Activated CD8-positive, alpha-beta T cell treated with anti-CD3 and anti-CD28 coated beads for 36 hours (primary cell): ENCODE measurements at places on chromosomes 16 and 17. TPM values are rescaled to one million over a fixed set of nuclear protein-coding genes. Genes with fewer than 3 reads are reported as not detected.

- no peaks in the 10 kb centered on the region for H3K36me3 ChIP-seq
- DNase-seq: no peak
- no peaks in the 10 kb centered on the region for H3K4me1 ChIP-seq
- H3K4me3 ChIP-seq: no peak overlapping the region
- peaks cover 27% of the 10 kb centered on the region for H3K27me3 ChIP-seq
Measured at GRCh38 chr16:87060034-87060986, 256.9 kb downstream of the C16orf95 start.

DNA sequence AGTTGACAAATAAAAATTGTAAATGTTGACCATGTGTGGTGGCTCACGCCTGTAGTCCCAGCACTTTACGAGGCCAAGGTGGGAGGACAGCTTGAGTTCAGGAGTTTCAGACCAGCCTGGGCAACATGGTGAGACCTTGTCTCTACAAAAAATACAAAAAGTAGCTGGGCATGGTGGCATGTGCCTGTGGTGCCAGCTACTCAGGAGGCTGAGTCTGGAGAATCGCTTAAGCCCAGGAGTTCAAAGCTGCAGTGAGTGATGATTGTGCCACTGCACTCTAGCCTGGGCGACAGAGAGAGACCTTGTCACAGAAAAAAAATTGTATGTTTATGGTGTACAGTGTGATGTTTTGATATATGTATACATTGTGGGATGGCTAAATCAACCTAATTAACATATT is 119.6 kb downstream of the NPIPB5 start:
- H3K4me3 ChIP-seq: no peak overlapping the region
- H3K4me1 ChIP-seq: no peaks in the 10 kb centered on the region
- no peak overlapping the region for H3K27ac ChIP-seq
- H3K36me3 ChIP-seq: no peaks in the 10 kb centered on the region
- DNase-seq: no peak

DNA sequence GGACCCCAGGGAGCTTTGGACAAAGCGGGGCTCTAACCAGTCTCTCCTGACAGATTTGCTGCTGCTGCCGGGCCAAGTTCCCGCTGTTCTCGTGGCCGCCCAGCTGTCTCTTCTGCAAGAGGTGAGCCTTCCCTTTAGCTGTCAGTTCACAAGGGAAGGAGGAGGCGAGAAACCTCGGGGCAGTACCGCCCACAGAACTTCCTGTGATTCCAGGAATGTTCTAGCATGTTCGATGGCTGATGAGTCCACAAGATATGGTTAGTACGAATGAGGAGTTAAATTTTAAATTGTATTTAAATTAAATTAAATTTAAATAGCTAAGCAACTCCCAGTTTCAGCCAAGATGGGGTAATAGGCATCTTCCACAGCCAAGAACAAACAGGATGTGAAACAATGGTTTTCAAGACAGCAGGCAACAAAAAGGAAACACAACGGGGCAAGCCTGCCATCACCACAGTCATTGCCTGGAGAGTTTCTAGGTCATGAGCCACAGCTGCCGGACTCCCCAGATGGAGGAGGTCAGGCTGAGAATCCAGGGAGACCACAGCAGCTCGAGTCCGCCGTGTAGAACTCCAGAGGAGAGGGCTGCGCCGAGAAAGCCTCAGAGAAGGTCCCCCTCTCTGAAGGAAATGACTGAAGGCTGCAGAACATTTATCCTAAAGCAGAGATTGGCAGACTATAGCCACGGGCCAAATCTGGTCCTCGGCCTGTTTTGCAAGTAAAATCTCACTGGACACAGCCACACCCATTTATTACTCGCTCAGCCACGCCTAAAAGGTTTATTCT is 9.5 kb upstream of the TCF25 start:
- H3K36me3 ChIP-seq: peaks cover 7% of the 10 kb centered on the region
- H3K27ac ChIP-seq: peak overlapping the region; percentile 64
- H3K4me1 ChIP-seq: peaks cover 31% of the 10 kb centered on the region
- H3K27me3 ChIP-seq: no peaks in the 10 kb centered on the region
- H3K4me3 ChIP-seq: peak overlapping the region; percentile 27
- DNase-seq: peak; percentile 52

DNA sequence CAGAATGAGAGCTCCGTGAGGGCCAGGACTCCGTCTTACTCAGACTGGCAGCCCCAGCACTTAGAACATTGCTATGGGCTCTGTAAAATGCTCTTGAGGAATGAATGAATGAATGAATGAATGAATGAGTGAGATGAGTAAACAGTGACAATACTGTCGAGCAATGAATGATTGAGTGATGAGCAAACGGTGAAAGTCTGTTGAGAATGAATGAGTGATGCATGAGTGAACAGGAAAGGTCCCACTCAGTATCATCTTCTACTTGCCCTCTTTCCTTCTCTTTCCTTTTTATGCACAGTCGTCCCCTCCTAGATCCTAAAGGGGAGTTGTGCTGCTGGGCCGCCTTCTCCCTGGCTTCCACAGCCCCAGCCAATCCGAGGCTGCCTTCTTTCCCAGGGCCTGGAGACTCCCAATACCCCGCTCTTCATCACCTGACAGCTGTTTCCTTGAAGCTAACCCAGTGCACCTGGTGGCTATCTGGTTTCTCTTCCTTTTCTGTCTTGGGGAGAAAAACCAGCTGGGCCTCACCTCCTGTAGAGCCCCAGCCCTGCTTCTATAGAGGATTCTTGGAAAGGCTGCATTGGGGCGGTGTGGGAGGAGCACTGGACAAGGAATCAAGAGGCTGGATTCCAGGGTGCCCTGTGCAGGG is 32.7 kb upstream of the CACNG1 start:
- H3K36me3 ChIP-seq: no peaks in the 10 kb centered on the region
- no peak overlapping the region for H3K4me3 ChIP-seq
- no peak overlapping the region for H3K27ac ChIP-seq
- no peak for DNase-seq

LGALS9B gene
- total RNA-seq: not detected

CDK5R1 gene
- total RNA-seq: 10.2 TPM

- H3K36me3 ChIP-seq: no peaks in the 10 kb centered on the region
- H3K4me3 ChIP-seq: peak overlapping the region; percentile 31
- no peak for DNase-seq
- peaks cover 5% of the 10 kb centered on the region for H3K4me1 ChIP-seq
- no peak overlapping the region for H3K27ac ChIP-seq
Measured at GRCh38 chr16:24609417-24609739, 70.0 kb downstream of the RBBP6 start.

- H3K27ac ChIP-seq: peak overlapping the region; percentile 99
- H3K27me3 ChIP-seq: no peaks in the 10 kb centered on the region
- H3K4me3 ChIP-seq: peak overlapping the region; percentile 90
- H3K4me1 ChIP-seq: peaks cover 52% of the 10 kb centered on the region
- peaks cover 30% of the 10 kb centered on the region for H3K36me3 ChIP-seq
Measured at GRCh38 chr16:68265078-68265920, 973 bp downstream of the SLC7A6 start.

DNA sequence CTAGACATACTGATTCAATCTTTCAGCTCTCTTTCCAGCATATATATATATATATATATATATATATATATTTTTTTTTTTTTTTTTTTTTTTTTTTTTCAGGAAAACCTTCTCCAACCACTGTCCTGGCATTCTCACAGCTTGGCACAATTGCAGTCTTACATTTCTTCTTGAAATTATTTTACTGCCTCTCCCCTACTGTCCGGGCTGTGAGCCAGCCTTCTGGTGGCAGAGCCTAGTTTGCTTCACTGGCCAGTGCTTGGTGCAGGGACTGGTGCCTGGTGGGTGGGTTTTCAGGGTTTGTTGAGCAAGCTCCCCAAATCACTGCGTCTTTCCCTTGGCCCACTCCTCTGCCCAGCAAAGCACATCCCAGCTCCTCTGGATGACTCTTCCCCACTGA is 28.5 kb downstream of the PRSS54 start:
- no peak for DNase-seq
- H3K27ac ChIP-seq: no peak overlapping the region
- no peaks in the 10 kb centered on the region for H3K27me3 ChIP-seq
- peaks cover 4% of the 10 kb centered on the region for H3K4me1 ChIP-seq

DHODH gene
- total RNA-seq: 26.5 TPM

DNA sequence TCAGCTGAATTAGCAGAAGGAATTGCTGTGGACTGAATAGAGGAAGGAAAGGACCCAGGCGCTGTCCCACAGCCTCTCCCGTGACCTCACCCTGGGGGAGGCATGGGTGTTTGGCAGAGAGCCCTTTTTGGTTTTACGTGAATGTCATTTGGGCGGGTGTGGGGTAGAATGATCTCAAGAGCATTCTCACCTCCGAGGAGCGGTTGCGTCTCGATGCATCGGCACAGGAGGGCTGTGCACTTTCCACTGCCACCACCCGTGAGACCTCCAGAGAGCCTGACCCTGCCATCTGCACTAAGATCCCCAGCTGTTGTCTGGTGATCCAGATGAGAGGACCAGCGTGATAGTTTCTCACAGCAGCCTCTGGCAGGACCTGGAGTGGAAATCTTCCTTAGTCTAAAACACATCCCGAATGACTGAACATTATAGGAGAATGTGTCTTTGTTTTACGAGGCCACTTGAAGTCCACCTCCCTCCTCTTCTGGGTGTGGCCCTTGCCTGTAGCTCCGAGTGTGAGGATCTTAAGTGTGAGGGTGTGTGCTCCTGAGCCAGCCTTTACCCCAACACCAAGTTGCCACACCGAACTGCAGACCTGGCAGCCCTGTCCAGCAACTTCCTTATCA is 29.3 kb downstream of the FOXK2 start:
- peak overlapping the region; percentile 42 for H3K27ac ChIP-seq
- peak; percentile 28 for DNase-seq
- H3K4me3 ChIP-seq: no peak overlapping the region
- no peaks in the 10 kb centered on the region for H3K27me3 ChIP-seq
- peaks cover 46% of the 10 kb centered on the region for H3K4me1 ChIP-seq

DNA sequence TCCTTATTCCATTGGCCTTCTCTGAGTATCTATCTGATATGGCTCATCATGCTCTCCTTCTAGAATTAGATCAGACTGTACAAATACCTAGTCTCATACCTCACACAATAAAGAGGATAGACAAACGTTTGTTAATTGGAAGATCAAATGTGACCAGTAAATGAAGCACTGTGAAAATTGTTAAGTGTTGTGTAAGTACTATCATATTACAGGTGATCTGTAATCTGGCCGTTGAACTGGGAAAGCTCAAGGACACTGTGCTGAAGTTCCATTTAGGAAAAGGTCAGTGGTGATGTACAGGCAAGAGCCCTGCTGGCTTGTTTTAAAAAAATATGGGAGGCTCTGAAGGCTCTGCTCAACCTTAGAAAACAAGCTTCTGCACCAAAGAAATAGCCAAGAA is 38.5 kb upstream of the CORO6 start:
- no peak overlapping the region for H3K4me3 ChIP-seq
- no peaks in the 10 kb centered on the region for H3K27me3 ChIP-seq
- peaks cover 29% of the 10 kb centered on the region for H3K4me1 ChIP-seq
- no peak for DNase-seq
- H3K27ac ChIP-seq: peak overlapping the region; percentile 4
- H3K36me3 ChIP-seq: peaks cover 38% of the 10 kb centered on the region

GRCh38 chr17:9071016-9071415 is 49.7 kb downstream of the NTN1 start:
- no peak overlapping the region for H3K4me3 ChIP-seq
- H3K27me3 ChIP-seq: peaks cover 8% of the 10 kb centered on the region
- no peaks in the 10 kb centered on the region for H3K36me3 ChIP-seq
- H3K27ac ChIP-seq: no peak overlapping the region
- H3K4me1 ChIP-seq: no peaks in the 10 kb centered on the region

DNA sequence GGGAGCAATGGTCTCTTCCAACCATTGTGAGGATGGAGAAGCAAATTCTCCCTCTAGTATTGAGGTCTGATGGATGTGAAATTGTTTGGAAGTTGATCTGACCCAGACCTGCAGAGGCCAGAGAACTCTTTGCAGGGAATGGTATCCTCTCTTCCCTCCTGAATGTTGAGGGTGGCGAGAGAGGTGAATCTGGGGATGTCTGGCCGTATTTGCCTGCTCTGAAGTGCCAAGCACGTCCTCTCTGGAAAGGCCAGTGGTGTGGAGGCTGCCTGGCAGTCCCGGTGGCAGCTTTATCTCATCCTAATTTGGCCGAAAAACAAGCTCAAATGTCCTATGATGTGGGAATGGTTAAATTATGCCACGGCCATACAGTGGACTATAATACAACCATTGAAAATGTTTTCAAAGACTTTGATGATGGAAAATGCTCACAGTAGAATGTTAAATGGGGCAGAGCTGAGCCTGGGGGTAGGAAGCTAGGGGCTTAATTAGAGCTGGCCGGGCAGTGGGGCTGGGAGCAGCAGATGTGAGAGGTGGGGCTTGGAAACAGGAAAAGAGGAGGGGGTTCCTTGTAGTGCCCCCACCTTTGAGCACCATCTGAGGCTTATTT is 30.8 kb downstream of the WSCD1 start:
- H3K36me3 ChIP-seq: no peaks in the 10 kb centered on the region
- peaks cover 3% of the 10 kb centered on the region for H3K27me3 ChIP-seq
- no peak overlapping the region for H3K4me3 ChIP-seq
- no peak for DNase-seq
- H3K4me1 ChIP-seq: no peaks in the 10 kb centered on the region

- H3K4me1 ChIP-seq: peaks cover 2% of the 10 kb centered on the region
- peaks cover 19% of the 10 kb centered on the region for H3K36me3 ChIP-seq
- no peak for DNase-seq
- no peak overlapping the region for H3K27ac ChIP-seq
- H3K4me3 ChIP-seq: no peak overlapping the region
Measured at GRCh38 chr16:90031186-90031930, 12.1 kb upstream of the DBNDD1 start.

RTN4RL1 gene
- 0.49 TPM for total RNA-seq

GRCh38 chr17:48597528-48597777 is 3.9 kb upstream of the HOXB5 start:
- peaks cover 85% of the 10 kb centered on the region for H3K27me3 ChIP-seq
- H3K4me3 ChIP-seq: peak overlapping the region; percentile 59
- no peak for DNase-seq
- H3K36me3 ChIP-seq: no peaks in the 10 kb centered on the region
- peaks cover 37% of the 10 kb centered on the region for H3K4me1 ChIP-seq

- no peak overlapping the region for H3K27ac ChIP-seq
- DNase-seq: no peak
- H3K4me1 ChIP-seq: peaks cover 13% of the 10 kb centered on the region
- no peaks in the 10 kb centered on the region for H3K36me3 ChIP-seq
Measured at GRCh38 chr17:59425085-59425931, 93.9 kb downstream of the YPEL2 start.

DNA sequence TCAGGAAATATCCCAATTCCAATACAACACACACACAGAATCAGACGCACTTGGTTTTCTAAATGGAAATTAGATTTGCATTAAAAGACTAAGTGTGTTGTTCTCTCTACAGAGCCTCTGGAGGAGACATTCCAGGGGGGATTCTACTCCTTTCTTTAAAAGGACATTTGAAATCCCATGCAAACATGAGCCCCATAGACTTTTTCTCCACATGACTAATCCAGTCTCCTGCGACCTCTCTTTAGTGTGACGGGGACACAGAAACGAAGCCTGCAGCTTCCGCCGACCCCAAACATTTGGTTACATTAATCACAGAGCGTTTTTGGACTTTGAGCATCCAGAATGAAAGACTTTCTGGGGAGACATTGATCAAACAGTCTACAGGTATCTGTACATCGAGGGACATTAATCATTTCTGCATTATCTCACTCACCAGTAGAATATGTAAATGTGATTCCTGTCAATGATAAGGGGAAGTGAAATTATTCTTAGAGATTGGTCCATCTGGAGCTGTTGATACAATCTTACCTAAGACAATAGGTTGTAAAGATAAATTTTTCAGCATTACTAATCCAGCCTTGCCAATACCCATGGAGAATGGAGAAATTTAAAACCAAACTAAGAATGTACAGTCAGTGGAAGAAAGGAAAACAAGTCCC is 103.4 kb upstream of the IRX3 start:
- no peak for DNase-seq
- H3K4me3 ChIP-seq: no peak overlapping the region

- H3K4me1 ChIP-seq: no peaks in the 10 kb centered on the region
- H3K36me3 ChIP-seq: no peaks in the 10 kb centered on the region
- H3K27me3 ChIP-seq: peaks cover 2% of the 10 kb centered on the region
- no peak overlapping the region for H3K27ac ChIP-seq
- H3K4me3 ChIP-seq: no peak overlapping the region
Measured at GRCh38 chr17:33945646-33946546, 309.2 kb upstream of the CCL2 start.
